ENCODE measurements at places on chromosomes 4 and X.
A peak's percentile ranks its signal among the peaks of the same experiment; 100 is the strongest.

GRCh38 chrX:150982235-150982787, 824 bp upstream of the HMGB3 start:
- no peak for DNase-seq

- peak; percentile 78 for DNase-seq
Measured at GRCh38 chr4:176198316-176198903, 3.0 kb upstream of the SPATA4 start.

GRCh38 chr4:122576261-122577188, 44.3 kb downstream of the IL21 start:
- peak; percentile 31 for DNase-seq

DNA sequence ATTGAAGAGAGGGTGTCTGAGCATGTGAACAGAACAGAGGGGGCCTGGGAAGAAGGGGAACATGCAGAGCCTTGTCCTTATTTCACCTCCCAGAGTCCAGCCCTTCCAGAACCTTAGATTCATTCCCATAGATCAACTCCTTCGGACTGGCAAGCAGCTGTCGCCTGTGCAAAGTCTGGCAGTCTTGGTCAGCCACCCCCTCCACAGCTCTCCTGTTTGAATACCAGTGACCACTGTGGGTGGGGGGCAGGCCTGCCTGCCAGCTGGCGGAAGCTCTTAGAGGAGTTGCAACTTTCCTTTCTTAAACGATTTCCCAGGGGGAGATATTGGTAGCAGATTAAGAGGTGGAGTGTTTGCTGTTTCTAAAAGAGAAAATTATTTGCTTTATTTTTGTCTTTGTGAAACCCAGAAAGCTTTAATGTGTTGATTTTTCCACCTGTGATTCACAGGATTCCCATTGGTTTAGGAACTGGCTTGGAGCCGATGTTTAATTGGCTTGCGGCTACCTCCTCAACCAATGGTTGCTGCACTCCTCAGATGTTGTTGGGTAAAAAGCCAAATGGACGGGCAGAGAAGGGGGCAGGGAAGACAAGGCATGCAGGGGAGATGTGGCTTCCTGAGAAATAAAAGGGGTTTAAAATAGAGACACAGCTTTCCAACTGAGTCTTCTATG, 62.2 kb upstream of the PRPS1 start:
- DNase-seq, result no peak

GRCh38 chr4:41693629-41694028, 54.9 kb downstream of the PHOX2B start:
- DNase-seq, result peak; percentile 37

- DNase-seq, result no peak
Measured at GRCh38 chrX:43949669-43950068, 23.5 kb downstream of the NDP start.

DNA sequence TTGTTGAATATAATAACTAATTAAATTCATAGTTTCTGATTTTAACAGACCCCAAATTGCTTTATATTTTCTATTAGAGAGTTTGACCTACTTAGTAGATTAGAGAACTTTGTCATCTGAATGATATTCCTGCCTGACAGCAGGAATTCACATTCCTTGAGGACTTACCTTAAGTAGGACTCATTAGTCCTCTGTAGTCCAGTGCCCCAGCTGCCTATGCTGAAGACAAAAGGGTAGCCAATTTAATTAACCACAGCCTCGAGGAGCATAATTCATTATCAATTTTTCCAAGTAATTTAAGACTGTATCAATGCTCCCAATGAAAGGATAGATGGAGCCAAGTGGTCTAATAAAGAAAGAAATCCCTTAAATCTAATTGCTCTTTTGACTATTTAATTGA, 1405.0 kb upstream of the IGFBP7 start:
- no peak for DNase-seq

DNA sequence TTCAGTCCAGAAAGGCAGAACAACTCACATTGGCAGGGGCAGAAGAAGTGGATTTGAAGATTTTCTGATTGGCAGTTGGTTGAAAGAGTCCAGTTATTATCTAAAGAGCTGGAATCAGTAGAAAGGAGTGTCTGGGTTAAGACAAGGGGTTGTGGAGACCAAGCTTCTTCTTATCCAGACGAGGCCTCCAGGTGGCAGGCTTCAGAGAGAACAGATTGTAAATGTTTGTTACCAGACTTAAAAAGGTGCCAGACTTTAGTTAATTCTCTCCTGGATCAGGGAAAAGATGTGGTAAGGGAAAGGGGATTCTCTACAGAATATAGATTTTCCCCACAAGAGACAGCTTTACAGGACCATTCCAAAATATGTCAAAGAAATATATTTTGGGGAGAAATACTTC, 36.7 kb upstream of the TLR3 start:
- DNase-seq, result no peak

DNA sequence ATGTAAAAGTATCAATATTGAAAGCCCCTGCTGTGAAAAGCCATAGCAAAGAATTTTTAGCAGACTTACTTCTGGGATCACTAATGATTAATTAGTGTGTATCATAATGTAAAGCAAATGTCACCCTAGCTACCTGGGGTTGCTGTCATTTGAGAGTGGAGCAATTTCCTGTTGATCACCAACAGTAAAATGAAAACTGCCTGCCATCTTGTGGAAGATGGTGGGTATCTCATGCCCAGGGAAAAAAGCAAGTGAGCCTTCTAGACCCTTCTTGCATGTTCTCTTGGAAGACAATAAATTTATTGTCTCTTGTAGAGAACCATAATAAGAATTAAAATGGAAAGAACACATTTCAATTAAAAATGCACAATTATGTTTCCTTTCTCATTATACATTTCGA, 360.2 kb downstream of the ZIC3 start:
- peak; percentile 20 for DNase-seq

DNA sequence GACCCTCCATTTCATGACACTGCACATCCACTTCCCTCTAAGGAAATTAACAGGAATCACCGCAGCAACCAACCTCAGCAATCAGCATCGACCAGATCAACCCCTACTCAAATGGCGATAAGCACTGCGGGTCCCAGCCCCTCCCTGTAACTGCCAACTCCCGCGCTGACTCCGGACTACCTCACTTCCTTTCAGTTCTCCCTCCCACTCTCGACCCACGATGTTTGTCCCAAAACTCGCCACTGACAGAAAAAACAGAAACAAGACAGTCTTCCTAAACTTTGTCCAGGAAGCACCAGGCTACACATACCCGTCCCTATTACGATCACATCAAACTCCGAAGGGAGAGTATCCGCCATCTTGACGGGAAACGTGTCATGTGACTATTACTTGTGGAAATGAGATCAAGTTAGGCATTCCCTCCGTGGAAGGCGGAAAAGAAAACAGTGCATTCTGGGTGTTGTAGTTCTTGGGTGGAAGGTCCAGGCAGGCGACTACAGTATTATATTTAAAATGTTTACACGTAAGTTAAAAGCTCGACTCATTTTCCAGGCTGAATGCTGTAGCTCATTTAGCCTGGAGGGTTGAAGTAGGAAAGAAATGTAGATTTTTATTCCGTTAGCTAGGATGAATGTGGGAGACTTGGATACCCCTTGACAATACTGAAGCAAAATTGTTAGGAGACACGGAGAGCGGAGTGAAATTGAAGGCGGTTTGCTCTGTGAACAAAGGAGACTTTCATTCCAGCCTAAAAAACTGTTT, at the start of gene CHM:
Gene CHM, minus strand, starts transcription at position 385 of the 762 bp plus-strand sequence. Its CDS starts 26 bp downstream, at position 359.
- DNase-seq, result no peak

DNA sequence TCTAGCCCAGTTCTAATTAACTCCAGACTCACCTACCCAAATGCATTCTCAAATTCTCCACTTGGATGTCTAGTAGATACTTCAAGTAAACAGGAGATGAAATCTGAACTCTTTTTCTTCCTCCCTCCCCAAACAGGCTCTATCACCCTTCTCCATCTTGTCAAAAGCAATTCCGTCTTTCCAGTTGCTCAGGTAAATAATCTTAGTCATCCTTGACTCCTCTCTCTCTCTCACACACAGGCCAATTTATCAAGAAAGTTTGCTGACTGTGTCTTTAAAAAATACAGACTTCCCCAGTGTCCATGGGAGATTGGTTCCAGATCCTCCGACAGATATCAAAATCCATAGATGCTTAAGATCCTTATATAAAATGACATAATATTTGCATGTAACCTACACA, 12.9 kb downstream of the TXK start:
- no peak for DNase-seq

DNA sequence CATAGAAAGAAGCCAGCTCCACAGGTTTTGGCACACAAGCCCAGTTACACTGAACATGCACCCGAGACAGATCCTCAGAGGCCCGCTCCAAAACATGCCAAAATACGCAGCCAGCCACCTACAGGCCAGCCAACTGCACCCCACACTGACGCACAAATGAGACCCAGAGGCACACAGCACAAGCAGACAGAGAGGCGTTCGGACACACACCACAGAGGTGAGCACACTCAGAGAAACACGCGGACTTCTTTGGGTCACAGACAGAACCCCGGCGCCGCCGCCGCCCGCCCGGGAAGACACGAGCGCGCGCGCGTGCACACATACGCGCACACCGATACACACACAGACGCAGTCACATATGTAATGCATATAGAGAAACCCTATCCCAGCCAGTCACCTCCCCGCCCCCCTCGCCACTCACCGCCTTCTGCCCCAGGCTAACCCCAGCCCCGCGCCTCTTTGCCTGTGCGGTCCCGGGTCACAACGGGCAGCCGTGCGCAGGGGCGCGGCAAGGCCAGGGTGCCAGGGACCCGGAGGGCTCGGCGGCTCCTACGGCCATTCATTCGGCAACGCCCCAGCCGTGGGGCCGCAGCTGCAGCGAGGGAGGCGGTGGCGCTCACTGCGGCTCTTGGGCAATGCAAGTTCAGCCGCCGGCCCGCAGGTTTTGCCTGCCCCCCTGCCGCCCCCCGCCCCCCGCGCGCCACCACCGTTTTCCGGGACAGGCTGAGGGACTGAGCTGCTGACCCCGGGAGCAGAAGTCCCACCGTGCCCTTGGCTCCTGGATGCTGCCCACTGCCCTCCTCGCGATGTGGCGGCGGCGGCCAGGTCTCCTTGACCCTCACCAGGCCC, 553 bp downstream of the SEPTIN6 start:
- DNase-seq, result no peak

GRCh38 chr4:82480771-82481505, 50.5 kb downstream of the ENOPH1 start:
- no peak for DNase-seq

DNA sequence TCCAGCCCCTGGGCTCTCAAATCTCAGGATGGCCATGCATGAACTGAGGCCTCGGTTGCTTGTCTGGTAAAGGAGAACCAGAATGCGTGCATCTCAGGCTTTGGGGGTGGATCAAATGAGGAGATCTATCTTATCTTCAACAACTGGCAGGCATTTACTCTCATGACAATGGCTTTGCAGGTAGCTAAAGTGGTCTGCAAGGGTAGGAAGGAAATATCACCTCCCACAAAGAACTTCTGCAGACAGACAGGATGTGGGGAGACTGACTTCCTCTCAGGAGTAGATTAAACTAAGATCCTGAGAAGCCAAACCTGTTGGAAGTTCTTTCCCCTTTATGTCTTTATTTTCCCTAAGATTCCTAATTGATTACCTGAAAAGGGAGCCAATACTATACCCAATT, 7.8 kb downstream of the LDB2 start:
- no peak for DNase-seq

- no peak for DNase-seq
Measured at GRCh38 chrX:85309717-85310116, 65.9 kb downstream of the ZNF711 start.

DNA sequence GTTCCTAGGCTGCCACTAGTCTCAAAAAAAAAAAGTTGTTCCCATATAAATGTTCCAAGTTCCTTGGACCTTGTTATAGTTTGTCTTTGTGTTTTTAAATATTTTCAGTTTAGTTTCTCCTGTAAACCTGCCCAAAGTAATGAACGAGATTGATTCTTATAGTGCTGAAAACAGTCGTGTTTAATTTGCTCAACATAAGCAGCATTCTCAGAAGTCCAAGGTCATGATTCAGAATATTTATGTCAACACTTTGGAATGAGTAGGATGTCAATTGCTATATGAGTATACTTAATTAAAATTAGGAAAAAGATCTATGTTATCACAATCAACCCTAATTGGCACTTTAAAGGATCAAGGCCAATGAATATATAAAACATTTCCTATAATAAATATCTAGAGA, 510.9 kb downstream of the PPP4R3C start:
- no peak for DNase-seq

GRCh38 chrX:1027680-1028079, 184.8 kb downstream of the CRLF2 start:
- DNase-seq, result no peak

DNA sequence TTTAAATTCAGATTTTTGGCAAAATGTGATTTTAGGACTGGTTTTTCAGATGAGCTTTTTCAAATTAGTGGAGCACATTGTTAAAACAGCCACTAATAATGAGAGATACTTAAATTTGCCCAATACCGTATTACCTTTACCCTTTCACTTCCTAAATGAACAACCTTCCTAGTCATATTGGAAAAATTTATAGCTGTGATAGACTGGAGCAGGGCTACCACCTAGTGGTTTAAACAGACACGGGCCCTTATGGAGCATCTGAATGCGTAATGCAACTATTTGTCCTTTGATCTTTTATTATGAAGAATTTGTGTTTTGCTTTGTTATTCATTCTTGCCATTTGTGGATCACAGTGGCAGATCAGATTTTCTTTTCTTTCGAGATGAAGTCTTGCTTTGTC, 72.7 kb downstream of the KDM6A start:
- DNase-seq, result no peak

DNA sequence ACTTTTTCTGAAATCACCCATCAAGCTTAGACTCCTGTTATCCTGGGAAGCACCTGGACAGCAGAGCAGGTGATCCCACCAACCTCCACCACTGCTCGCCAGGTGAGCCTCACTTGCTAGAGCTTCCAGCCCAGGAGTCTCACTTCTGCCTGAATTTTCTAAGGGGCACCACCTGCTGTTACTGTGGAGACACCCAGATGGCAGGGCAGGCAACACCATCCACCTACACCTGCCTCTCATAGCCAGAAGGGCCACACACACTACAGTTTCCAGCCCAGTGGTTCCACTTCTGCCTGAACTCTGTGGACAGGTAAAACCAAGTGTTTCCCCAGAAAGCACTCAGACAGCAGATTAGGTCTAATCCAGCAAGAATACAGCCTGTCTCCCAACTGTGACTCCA, 262.0 kb downstream of the ARAP2 start:
- no peak for DNase-seq

- peak; percentile 84 for DNase-seq
Measured at GRCh38 chr4:164956766-164957643, 20.5 kb downstream of the TRIM61 start.

GRCh38 chrX:15310117-15310516, 5.3 kb downstream of the ASB11 start:
- peak; percentile 64 for DNase-seq
